ENCODE measurements at places on chromosomes 4 and X.
A peak's percentile ranks its signal among the peaks of the same experiment; 100 is the strongest.

GRCh38 chr4:6573551-6573950 is 1.4 kb upstream of the MAN2B2 start:
- no peak for DNase-seq

- peak; percentile 61 for DNase-seq
Observed at GRCh38 chrX:276581-277201, 4.5 kb upstream of the PLCXD1 start.

- DNase-seq, result no peak
Observed at GRCh38 chr4:138103597-138104283, 138.4 kb downstream of the SLC7A11 start.

DNA sequence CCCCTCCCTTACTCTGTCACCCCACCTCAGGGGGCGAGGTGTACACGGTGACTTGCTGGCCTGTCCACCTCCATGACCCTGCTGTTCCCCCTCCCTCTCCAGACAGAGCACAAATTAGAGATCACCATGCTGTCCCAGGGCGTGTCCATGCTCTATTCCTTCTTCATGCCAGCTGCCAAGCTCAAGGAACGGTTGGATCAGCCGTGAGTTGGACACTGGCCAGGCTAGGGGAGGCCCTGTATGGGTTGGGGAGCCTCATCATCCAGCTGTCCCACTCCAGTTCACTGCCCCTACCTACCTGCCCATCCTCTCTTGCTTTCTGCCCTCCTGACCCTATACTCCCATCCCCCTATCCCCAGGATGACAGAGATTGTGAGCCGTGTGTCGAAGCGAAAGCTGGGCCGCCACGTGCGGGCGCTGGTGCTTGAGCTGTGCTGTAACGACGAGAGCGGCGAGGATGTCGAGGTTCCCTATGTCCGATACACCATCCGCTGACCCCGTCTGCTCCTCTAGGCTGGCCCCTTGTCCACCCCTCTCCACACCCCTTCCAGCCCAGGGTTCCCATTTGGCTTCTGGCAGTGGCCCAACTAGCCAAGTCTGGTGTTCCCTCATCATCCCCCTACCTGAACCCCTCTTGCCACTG is 3.9 kb upstream of the CDK16 start:
- DNase-seq, result no peak

- no peak for DNase-seq
Observed at GRCh38 chr4:8289956-8290700, 20.6 kb downstream of the HTRA3 start.

GRCh38 chr4:149056615-149057014 is 614.4 kb upstream of the NR3C2 start:
- DNase-seq, result no peak

DNA sequence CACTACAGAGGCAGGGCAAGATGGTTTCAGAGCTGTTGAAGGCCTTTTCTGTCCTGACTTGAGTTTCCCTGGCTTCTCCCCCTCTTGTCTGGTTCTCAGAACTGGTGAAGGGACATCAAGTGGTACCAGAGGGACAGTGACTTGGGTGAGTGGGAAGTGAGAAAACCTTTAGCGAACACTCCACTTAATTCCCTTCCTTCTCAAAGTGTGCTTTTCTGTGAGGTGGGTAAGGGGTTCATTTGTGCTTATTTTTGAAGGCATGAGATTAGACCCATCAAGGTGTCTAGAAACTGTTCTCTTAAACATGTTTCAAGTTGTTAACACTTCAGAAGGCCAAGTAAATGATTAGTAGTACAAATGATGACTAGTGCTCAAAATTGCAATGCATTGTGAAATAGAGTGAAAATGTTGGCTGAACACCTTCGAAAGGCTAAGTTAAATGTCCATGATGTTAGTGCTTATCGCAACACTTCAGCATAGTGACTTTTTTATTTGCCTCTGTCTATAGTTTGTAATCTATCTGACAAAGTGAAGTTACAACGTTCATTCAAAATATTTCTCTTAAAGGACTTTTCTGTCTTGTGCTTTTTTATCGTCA is 2.8 kb downstream of the AREG start:
- DNase-seq, result no peak

DNA sequence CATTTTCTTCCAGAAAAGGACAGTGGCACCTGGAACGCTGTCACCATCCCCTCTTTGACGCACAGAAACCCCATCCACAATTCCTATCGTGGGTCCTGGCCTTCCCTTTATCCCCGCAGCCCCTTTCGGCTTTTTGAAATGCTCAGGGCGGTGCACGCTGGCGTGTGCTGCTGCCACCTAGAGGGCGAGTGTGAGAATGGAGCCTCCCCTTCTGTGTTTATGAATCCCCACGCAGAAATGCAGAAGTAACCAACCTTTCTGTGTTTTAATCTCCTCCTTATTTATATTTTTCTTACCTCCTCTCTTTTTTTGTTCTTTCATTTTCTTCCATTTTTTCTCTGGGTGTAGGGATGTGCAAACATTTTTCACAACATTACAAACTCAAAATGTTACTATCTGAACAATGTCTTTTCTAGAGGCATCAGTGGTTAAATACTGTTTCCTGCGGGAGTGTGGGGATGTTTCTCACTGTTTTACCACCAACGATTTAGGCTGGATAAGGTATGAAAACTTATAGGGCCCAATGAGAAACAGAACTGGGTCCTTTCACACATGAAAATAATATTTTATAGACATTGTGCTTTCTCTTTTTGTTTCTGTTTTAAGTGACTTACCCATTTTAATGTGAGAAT is 50.0 kb downstream of the TMA16 start:
- DNase-seq, result peak; percentile 49

DNA sequence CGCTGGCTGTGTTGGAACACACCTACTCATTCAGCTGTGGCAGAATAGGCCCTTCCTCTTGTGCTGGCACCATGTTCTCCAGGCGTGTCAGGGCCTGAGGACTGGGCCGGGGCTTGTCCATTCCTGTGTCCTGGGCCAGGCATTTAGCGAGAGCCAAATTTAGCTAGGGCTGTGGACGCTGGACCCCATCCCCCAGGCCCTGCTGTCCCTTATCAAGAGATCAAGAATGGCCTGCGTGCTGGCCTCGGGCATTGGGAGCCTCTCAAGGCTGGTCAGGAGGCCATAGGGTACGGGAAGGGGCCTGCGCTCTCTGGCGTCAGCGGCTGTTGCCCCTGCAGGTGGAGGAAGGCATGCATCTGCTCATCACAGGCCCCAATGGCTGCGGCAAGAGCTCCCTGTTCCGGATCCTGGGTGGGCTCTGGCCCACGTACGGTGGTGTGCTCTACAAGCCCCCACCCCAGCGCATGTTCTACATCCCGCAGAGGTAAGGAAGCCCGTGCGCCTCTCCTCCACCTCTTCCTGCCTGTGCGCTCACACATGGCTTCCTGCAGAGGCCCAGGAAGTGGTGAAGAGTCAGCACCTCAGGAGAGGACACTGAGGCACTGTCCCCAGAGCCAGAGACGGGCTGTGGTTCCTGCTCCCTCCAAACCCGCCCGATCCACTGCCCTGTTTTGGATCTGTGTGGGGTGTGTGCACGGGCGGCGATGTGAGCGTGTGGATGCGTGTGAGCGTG is 15.3 kb downstream of the ABCD1 start:
- no peak for DNase-seq

GRCh38 chr4:66034671-66035070 is 364.4 kb upstream of the EPHA5 start:
- DNase-seq, result no peak

- no peak for DNase-seq
Observed at GRCh38 chr4:136484996-136485395, 1047.3 kb downstream of the PCDH18 start.

DNA sequence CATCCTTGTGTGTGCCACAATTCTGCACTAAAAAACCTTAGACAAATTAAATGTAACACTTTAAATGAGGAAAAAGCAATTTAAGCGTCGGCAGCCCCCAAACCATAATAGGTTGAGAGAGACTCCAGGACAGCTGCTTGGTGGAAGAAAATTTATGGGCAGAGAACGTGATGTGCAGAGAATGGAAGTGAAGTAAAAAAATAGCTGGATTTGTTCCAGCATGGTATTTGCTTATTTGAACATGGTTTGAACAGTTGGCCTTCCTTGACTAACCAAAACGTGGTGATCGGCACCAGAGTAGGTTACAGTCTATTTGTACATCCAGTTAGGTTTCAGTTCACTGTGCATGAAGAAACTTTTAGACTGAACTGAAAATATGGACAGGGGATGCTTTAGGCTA is 343.0 kb upstream of the CPEB2 start:
- no peak for DNase-seq

DNA sequence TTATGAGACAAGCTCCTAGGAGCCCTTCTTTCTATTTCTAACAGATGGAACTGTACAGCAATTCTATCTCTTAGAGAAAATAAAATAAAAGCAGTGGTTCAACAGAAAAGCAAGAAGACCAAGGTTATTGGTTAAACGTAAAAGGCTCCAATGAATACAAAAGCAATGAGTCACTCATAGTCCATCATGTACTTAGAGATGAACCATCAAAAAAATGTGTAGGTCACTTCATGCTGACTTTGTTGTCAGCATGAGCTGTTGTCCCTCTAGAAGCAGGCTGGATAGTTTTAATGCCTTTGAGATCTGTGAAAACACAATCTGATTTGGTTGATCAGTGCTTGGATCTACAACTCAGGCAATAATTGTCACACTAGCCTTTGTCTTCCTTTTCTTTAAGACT is 378.6 kb upstream of the ANXA10 start:
- peak; percentile 80 for DNase-seq

- DNase-seq, result no peak
Observed at GRCh38 chr4:13527192-13527980, 16.9 kb downstream of the NKX3-2 start.

- no peak for DNase-seq
Observed at GRCh38 chr4:99716996-99717395, 59.4 kb upstream of the C4orf54 start.

DNA sequence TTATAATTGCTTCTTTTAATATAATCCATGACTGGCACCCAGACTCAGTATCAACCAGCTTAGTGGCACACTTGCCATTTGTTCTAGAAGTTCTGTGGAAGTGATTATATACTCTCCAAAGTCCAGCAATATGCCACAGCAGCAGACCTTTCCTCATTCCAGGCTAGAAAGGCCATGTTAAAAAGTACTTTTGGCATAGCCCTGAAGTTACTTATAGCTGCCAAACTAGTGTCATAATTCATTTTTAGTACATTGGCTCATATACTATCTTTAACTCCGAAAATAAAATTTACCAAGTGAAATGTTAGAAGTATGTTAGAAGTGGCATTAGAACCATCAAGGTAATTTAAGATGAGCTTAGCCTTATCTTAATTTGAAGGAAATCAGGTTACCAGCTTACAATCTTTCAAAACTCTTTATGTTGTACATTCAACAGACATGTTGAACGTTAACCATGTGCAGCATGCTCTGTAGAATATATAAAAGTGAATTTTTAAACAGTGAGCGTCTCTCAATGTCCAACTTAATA is 714.2 kb upstream of the LCORL start:
- DNase-seq, result no peak

- no peak for DNase-seq
Observed at GRCh38 chrX:9324676-9325075, 140.2 kb upstream of the TBL1X start.

DNA sequence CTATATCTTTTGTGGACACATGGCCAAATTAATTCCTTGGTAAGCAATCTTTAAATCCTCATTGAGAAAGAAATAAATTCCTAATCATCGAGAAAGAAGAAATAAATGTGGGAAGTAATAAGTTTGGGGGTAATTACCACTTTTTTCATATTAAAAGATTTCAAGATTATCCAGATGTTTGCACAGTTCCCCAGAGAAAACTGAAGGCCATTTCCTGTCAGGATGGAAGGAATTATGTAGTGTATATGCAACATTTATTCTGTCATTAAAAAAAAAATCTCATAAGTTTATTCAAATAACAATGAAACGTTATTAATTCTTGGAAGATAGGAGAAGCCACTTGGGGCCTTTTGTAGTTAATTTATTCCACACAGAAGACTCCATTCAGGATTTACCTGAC is 385.6 kb upstream of the NR3C2 start:
- no peak for DNase-seq

DNA sequence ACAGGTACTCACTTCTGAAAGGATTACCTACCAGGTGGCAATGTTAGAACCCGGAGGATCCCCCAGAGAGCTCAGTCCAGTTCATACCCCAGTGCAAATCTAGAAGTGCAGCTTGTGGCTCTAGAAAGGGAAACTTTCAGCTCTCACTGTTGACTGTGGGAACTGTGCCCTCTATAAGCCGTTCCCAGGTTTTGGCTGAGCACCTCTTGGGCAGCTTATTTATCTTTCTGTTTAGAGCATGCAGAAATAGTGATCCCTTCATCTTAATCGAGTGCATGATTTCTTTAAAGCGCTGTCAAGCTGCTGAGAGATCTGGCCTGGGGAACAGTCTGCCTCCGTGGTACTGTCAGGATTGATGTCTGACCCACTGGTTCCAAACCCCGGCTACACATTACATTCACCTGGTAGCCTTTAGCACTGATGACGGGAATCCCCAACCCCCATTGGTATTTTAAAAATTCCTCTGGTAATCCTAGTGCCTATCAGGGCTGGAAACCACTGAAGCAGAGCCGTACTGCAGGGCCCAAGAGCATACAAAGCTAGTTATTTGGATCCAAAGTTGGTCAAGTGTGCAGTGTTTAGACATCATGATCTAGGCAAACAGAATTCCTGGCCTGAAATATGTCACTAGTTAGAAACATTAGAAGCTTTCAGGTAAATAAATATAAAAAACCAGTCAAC is 103.2 kb downstream of the KLHL8 start:
- DNase-seq, result no peak

GRCh38 chrX:3820167-3820566 is 106.7 kb upstream of the PRKX start:
- peak; percentile 86 for DNase-seq

DNA sequence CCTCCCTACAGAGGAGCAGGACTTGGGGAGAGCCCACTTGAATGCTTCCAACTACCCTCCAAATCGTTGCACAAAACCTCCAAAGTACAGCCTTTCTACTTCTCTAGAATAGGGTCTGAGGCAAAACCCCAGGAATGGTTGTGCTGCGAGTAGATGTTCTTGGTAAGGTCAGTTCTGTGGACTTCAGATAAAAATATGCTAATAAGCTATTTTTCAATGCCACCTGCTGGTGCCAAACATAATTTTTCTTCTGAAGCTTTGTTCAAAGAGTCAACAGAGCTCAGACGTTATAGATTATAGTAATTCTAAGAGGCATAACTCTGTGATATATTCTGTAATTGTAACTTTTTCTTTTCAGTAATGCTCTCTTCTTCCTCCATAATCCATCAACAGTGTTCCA is 425.7 kb downstream of the GPAT3 start:
- peak; percentile 12 for DNase-seq

DNA sequence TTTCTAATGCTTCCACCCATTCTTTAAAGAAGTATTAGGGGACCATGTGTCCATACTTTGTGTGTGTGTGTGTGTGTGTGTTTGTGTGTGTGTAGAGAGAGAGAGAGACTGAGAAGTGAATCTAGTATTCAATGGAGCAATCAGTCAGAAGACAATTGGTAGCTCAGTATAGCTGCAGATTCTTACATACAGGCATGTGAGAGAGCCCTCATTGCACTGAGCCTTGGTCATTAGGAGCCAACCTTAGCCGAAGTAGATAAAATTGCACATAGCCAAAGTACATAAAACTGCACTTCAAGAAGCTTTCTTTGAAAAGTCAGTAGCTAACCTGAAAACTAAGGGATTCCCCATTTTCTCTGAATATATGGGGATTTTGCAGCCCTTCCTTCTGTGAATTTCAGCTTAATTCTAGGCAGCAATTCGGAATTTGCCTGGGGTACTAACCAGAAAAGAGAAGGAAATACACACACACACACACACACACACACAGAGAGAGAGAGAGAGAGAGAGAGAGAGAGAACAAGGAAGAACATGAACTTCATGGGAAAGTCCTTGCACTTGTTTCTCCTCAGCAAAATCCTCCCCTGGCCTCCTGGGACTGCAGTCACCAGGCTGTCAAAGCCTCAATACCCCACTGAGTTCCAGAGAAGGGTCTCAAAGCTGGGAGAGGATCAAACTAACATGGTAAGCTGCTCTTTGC is 1.7 kb upstream of the PRDM8 start:
- DNase-seq, result no peak
